ENCODE measurements at places on chromosomes 12 and 14. TPM values are rescaled to one million over a fixed set of nuclear protein-coding genes. Genes with fewer than 3 reads are reported as not detected.
A peak's percentile ranks its signal among the peaks of the same experiment; 100 is the strongest.

DNA sequence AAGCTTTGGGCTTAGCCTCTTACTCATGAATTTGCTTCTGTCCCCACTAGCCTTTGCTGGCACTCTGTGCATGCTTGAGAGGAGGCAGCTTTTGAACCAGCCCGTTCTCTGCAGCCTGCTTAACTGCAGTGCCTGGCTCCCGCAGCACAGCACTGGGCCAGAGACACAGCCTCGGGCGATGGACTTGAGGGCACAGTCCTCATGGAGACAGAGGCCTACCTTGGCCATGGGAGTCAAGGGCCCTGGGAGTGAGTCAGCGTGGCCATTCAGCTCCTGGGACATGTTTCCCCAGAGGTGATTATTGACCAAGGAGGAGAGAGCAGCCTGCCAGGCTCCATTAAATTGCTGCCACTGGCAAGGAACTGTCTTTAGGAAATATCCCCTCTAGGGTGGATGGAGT is 93.5 kb downstream of the SMOC1 start:
- no peak for DNase-seq

DNA sequence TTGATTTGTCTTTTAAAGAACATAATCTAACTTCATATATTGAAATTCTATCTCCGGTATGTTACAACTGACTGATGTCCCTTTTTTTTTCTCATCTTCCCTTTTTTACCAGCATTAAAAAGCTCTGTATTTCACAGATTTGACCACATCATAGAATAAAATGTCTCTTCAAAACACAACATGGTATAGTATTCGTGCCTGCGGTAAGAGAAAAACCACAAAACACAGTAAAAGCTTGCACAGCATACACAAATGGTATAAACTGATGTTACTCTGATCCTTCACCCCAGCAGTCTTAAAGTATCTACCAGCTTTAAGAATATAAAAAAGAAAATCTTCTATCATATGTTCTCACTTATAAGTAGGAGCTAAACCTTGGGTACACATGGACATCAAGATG is 83.4 kb downstream of the HECTD1 start:
- no peak for DNase-seq

GPR135 gene
- 2.9 TPM for polyA plus RNA-seq

DNA sequence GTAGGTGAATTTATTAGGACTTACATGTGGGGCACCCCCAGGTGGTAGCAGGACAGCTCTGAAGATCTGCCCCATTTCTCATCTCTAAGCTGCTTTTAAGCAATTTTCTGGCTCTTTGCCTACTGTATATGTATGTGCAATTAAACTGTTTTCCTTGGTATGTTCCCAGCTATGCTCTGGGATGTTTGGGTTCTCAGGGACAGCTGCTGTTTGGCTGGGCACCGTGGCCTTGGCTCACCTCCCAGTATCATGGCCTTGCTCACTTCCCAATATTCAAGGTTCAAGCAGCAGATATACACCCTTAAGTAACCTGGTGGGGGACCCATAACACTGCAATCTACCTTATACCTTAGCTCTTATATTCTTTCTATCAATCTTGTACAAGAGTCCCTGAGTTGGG is 53.7 kb upstream of the KITLG start:
- DNase-seq, result no peak

GRCh38 chr12:94710933-94711332 is 60.6 kb upstream of the TMCC3 start:
- no peak for DNase-seq

- DNase-seq, result no peak
Observed at GRCh38 chr12:131386781-131387180, 324.1 kb upstream of the SFSWAP start.

PLEKHG7 gene
- 0.42 TPM for polyA plus RNA-seq

DNA sequence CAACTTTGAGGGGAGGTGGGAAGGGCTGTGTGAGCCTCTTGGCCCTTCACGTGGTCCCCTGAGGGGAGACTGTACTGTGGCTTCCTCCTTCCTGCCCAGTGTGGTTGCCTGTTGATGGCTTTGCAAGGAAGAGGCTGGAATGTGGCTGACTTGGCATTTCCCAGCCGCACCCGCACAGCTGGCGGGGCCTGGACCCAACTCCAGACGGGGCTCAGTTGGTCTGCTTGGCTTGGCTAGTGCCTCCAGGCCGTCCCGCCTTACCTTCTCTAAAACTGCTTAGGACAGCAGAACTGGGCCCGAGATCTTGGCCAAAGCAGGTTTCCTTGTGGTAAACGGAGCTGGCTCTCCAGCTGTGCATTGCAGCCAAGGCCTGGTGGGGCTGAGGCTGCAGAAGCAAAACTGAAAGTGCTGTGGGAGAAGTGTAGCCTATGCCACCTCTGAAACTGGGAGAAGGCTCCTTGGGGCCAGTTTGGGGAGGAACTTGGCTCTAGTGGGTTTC is 139.5 kb downstream of the SMOC1 start:
- DNase-seq, result no peak

NDRG2 gene
- polyA plus RNA-seq, result 98.7 TPM

MYF6 gene
- polyA plus RNA-seq, result 83.7 TPM

OTOGL gene
- polyA plus RNA-seq, result 0.12 TPM

TXNRD1 gene
- polyA plus RNA-seq, result 38.9 TPM

DNA sequence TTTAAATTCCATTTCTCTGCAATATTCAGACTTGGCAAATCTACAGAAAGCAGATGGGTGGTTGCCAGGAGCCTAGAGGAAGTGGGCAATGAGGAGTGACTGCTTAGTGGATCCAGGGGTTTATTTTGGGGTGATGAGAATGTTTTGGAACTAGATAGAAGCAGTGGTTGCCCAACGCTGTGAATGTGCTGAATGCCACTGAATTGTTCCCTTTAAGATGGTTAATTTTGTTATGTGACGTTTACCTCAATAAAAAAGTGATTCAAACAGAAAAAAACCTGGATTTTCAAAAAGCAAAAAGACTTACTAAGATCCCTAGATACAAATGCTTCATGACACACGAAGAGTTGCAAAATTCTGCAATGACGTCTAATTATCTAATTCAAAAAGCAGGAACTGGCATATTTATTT is 34.2 kb downstream of the DAO start:
- peak; percentile 30 for DNase-seq

GRCh38 chr12:6029401-6029800 is 84.3 kb upstream of the ANO2 start:
- no peak for DNase-seq

DNA sequence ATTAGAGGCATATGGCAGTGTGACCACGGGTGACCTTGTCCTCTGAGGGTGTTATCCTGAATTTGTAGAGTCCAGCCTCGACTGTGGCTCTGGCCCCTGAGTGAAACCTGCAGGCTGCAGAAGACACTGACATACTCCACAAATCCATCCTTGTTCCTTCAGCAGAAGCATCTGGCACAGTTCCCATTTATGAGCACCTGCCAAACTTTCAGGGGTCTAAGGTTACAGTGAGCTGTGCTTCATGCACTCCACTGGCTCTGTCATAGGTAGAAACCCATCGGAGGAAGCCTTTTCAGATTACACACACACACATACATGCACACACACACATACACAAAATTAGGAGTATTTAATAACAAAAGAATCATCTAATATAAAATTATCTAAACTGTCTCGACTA is 13.6 kb upstream of the NUAK1 start:
- DNase-seq, result no peak

DNA sequence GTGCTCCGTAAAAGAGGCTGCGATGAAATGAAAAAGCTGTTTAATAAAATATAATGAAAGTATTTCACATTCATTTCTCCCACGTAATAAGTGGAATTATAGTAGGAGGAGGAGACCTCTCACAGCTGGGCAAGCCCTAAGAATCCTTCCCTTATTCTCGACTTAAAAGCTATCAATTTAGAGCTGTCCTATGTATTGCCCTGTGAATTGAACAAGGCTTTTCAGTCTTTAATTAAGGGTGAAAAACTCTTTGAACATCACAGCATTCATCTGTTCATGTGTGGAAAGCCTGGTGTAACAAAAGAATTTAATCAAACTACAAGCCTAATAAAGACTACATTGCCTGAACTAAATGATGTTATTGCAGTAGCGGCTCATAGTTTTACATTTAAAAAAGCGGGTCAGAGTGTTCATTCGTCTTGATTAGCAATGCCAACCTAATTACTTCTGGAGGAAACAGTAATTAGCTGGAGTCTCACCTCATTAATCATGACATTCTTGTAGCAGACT is 142.0 kb downstream of the ETNK1 start:
- no peak for DNase-seq

- DNase-seq, result no peak
Observed at GRCh38 chr12:15899282-15899870, 11.8 kb upstream of the DERA start.

SLC39A2 gene
- polyA plus RNA-seq, result not detected

DNA sequence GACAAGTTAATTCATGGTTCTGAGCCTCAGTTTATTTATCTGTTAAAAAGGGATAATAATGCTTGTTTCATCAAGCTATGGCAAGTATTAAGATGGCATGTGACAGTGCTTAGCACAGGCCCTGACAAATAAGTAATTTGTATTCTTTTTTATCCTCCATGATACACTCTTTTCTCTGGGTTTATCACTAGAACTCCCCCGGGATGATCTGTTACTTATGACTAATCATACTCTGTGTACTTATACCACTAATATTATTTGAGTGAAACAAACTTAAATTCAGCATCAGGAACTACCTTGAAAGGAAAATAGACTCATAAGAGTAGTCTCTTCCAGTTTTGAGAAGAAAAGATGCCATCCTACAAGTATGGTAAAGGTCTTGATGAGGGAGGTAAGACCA is 283.8 kb downstream of the PAWR start:
- DNase-seq, result no peak

DNA sequence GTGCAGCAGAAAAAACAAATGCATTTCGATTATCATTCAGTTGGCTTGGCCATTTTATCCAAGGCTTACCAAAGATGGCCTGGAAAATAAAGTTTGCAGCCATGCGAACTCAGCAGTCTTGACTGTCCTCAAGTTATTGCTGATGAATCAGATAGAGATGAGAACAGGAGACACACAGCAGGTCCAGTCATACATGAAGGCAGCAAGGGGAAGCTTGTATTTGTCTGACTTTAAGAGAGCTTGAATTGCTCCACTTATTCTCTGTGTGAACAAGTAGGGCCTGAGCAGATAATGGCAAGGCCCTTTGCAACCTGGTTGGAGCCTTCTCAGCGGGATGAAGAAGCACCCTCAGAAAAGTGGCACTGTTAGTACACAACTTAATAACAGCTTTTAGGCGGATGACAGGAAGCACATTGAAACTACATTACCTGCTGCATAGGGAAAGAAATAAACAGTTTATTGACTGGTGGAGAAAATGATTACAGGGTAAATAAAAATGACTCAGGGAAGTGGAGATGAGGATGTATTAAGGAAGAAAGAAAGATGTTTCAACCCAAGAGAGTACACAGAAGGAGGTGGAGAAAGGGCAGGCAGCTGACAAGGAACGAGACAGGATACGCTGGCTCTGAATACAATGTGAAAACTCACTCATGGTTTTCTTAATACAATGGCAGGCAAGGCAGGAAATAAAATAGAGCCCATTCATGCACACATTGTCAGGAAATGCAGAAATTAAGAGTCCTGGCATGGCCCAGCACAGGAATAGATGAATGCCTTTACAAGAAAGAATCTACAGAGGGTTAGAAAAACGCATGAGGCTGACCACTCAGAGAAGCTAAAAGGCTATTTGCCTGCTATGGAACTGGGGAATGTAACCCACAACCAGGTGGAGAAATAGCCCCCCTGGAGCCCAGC is 128.4 kb downstream of the GALC start:
- DNase-seq, result no peak

DNA sequence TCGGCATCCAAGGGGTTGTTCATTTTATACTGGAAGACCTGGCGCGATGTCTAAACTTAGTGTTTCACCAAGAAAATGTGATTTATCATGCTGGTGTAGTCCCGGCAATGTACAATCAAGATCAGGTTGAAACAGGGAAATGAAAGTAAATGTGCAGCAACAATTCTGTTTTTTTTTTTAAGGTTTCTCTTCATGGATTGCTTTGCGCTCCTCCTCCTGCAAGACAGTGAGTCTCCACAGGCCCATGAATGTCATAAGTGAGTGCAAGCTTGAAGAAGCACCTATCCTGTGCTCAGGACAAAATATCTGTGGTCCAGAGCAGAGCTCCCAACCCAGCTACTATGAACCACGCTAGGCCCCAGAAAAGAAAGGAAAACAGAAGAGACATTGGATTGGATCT is 143.4 kb downstream of the KCNK10 start:
- DNase-seq, result no peak

- DNase-seq, result no peak
Observed at GRCh38 chr12:85179680-85180270, 100.2 kb upstream of the ALX1 start.

DNA sequence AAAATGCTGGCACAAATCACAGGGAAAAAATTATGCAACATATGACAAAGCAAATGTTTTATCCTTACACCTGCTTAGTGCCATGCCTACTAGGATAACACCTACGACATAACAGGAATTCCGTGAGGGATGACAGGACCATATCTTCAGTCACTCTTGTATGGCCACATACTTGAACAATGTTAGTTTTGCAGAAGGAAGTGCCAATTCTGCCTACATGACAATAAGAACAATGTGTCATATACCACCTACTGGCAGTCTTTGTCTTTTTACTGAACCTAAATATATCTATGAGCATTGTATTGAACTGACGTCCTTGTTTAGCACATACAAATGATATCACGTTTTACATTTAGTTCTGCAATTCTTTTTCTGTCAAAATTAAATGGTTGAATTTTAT is 234.0 kb downstream of the ADAMTS20 start:
- DNase-seq, result no peak

DNA sequence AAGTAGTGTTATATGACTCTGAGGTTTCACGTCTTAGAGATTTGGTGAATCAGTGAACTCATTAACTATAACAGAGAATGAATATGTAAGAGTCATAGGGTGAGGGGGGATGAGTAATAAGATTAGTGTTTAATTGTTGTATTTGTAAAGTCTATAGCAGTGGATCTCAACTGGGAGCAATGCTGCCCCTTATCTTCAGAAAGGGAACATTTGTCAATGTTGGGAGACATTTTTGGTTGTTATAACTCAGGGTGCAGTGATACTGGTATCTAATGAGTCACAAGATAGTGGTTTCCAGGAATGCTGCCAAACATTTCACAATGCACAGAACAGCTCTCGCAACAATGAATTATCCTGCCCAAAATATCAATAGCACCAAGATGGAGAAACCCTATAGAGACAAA is 1193.7 kb downstream of the GALC start:
- peak; percentile 96 for DNase-seq

GRCh38 chr12:5318874-5319273 is 113.0 kb upstream of the NTF3 start:
- DNase-seq, result no peak

DNA sequence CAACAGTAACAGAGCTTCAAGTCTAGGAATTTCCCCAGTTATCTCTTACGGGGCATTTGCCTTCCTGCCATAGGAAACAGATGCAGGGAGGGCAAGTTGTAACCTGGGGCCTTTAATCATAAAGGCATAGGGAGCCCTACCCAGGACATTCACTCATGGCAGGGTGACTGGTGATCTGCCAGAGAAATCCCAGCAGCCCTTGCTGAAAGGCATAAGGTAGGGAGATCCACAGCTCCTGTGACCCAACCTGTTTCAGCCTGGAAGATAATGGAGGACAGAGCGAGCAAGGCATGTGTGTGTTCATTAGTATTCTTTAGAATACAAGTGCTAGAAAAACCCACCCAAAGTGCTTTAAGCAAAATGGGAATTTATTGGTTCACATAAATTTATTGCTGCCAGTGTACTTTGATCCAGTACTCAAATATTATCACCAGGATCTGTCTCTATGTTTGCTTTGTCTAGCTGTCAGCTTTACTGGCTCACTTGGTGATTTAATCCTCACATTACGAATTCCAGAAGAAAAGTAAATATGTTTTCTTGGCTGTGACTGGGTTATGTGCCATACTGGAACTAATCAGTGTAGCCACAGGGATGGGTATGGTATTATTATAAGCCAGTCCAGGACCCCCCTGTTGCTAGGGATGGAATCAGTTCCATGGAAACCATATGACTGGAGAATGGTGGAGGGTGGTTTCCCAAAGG is 21.1 kb upstream of the AKAP6 start:
- DNase-seq, result no peak

TARBP2 gene
- polyA plus RNA-seq, result 25.6 TPM

All from muscle of back (tissue), 13 donors.